Activated T-helper 2 cell treated with anti-CD3 and anti-CD28 coated beads, Interferon-gamma antibody, Interleukin-2, Interleukin-4, amounts not matched to agents 10 μg/mL and 5 μg/mL and 100 μg/mL, durations not matched to agents 14 hours and 24 hours and 36 hours (primary cell): ENCODE measurements at places on chromosomes 1 and 21. TPM values are rescaled to one million over a fixed set of nuclear protein-coding genes. Genes with fewer than 3 reads are reported as not detected.

NOS1AP gene
- not detected in 2 replicates for total RNA-seq

GSTM4 gene
- total RNA-seq, result 13.6 and 13.9 TPM in 2 replicates

CENPL gene
- 26.1 and 26.2 TPM in 2 replicates for total RNA-seq

LRP8 gene
- total RNA-seq, result 78.0 and 82.1 TPM in 2 replicates

ADAMTS5 gene
- total RNA-seq, result not detected in 2 replicates

RAB3B gene
- total RNA-seq, result 0.07 and 0.09 TPM in 2 replicates

NBPF11 gene
- 8.3 and 9.0 TPM in 2 replicates for total RNA-seq

HCRTR1 gene
- not detected in 2 replicates for total RNA-seq

LCE1F gene
- total RNA-seq, result not detected in 2 replicates

ANGPTL1 gene
- not detected in 2 replicates for total RNA-seq

KRTAP10-1 gene
- total RNA-seq, result not detected in 2 replicates

UBR4 gene
- 156 and 160 TPM in 2 replicates for total RNA-seq

CFAP141 gene
- total RNA-seq, result not detected in 2 replicates

CFAP74 gene
- not detected in 2 replicates for total RNA-seq

SETD4 gene
- total RNA-seq, result 21.4 and 23.8 TPM in 2 replicates

RAB42 gene
- total RNA-seq, result 0.34 TPM in 2 replicates

TTC13 gene
- 17.5 and 17.7 TPM in 2 replicates for total RNA-seq

ZSWIM5 gene
- total RNA-seq, result 0.14 and 0.21 TPM in 2 replicates

TSTD1 gene
- 49.0 and 49.1 TPM in 2 replicates for total RNA-seq

SHE gene
- total RNA-seq, result 0.05 TPM in 1 of 2 replicates, not detected in the other

FAM72B gene
- 22.6 and 23.1 TPM in 2 replicates for total RNA-seq

CNIH4 gene
- total RNA-seq, result 60.2 and 60.7 TPM in 2 replicates

TNFAIP8L2 gene
- total RNA-seq, result 24.3 and 28.7 TPM in 2 replicates

LCE1A gene
- not detected in 2 replicates for total RNA-seq

TTC22 gene
- total RNA-seq, result 0.76 and 1.3 TPM in 2 replicates

GRHL3 gene
- not detected in 2 replicates for total RNA-seq

ARHGAP30 gene
- 161 and 170 TPM in 2 replicates for total RNA-seq

KRTAP7-1 gene
- not detected in 2 replicates for total RNA-seq

C1orf141 gene
- total RNA-seq, result not detected in 2 replicates

TGFB2 gene
- total RNA-seq, result 0.05 TPM in 1 of 2 replicates, not detected in the other

SPRR1A gene
- total RNA-seq, result not detected in 2 replicates

PCP4 gene
- total RNA-seq, result not detected in 2 replicates

ARID1A gene
- 109 TPM in 2 replicates for total RNA-seq

OR2T35 gene
- total RNA-seq, result not detected in 2 replicates

KCNE2 gene
- total RNA-seq, result not detected in 2 replicates

TRIM46 gene
- total RNA-seq, result 10.7 and 11.5 TPM in 2 replicates

LINGO4 gene
- not detected in 2 replicates for total RNA-seq

CD164L2 gene
- total RNA-seq, result not detected in 2 replicates

MTF1 gene
- 24.8 and 27.8 TPM in 2 replicates for total RNA-seq

PROK1 gene
- total RNA-seq, result not detected in 2 replicates

MFAP2 gene
- total RNA-seq, result 0.32 TPM in 1 of 2 replicates, not detected in the other

BPNT1 gene
- 29.8 and 30.6 TPM in 2 replicates for total RNA-seq

OR2T33 gene
- total RNA-seq, result not detected in 2 replicates

PLA2G2A gene
- total RNA-seq, result not detected in 2 replicates

PSMB2 gene
- 123 and 124 TPM in 2 replicates for total RNA-seq

FCER1G gene
- 0.60 and 0.71 TPM in 2 replicates for total RNA-seq

PLA2G2F gene
- not detected in 2 replicates for total RNA-seq

CFHR1 gene
- not detected in 2 replicates for total RNA-seq

KLHL12 gene
- 27.7 and 29.2 TPM in 2 replicates for total RNA-seq

CAMK1G gene
- not detected in 2 replicates for total RNA-seq

S100A16 gene
- total RNA-seq, result not detected in 2 replicates

C1orf53 gene
- 2.4 and 2.5 TPM in 2 replicates for total RNA-seq

OVAAL gene
- not detected in 2 replicates for total RNA-seq

GIPC2 gene
- total RNA-seq, result 0.07 and 0.09 TPM in 2 replicates

MTHFR gene
- 18.8 and 21.4 TPM in 2 replicates for total RNA-seq
